H1 (cell line): ENCODE measurements at places on chromosomes 6 and 20. TPM values are rescaled to one million over a fixed set of nuclear protein-coding genes. Genes with fewer than 3 reads are reported as not detected.
A peak's percentile ranks its signal among the peaks of the same experiment; 100 is the strongest.

- no peak for DNase-seq
Observed at GRCh38 chr6:84641076-84641475, 123.3 kb downstream of the TBX18 start.

DNA sequence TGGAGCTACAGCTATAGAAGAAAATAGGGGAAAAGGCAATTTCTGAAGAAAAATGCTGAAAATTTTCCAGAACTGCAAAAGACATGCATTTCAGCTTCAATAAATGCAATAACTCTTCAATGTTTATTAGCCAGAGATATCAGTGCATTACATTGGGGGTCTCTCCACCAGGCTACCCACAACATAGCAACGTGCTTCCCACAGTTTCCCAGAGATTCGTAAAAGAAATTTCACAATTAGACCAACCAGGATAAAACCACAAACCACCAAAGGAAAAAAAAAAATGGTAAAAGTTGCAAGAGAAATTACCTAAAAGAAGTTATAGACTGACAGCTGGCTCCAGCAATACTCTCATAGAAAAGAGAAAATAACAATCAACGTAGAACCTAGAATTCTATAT lies 16.0 kb downstream of the LY86 start:
- DNase-seq: no peak

DNA sequence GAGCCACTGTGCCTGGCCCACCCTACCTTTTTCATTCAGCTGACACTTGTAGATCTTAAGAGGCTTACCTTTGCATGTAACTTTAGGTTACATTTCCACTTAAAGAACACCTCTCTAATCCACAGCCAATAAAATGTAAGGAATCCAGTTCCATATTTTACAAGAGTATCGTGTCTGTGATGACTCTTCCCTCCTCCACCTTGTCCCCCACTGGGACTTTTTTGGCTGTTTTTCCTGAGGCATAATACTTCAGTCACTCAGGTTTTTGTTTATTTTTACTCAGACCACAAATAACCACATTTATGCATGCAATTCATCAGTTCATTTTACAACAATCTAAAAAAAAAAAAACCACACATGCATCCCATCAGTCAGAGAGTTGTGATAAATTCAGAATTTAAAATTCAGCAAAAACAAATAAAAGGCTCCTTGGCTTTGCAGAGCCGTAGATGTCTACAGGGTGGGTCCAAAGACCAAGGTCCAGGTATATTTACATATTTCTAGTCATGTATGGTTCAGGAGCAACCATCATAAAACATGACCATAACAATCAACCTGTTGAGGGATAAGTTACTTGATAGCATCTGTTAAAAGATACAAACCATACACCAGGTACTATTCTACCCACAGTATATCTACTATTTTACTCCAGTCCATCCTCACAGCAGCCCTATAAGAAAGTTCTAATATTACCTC lies 9.9 kb downstream of the ATXN1 start:
- no peak for DNase-seq

GRCh38 chr6:14598017-14598864 lies 480.7 kb downstream of the CD83 start:
- no peak for DNase-seq

- DNase-seq: no peak
Observed at GRCh38 chr6:161487217-161487531, 213.3 kb upstream of the AGPAT4 start.

GRCh38 chr6:30687659-30688431 lies 1.4 kb upstream of the PPP1R18 start:
- DNase-seq: no peak

DNA sequence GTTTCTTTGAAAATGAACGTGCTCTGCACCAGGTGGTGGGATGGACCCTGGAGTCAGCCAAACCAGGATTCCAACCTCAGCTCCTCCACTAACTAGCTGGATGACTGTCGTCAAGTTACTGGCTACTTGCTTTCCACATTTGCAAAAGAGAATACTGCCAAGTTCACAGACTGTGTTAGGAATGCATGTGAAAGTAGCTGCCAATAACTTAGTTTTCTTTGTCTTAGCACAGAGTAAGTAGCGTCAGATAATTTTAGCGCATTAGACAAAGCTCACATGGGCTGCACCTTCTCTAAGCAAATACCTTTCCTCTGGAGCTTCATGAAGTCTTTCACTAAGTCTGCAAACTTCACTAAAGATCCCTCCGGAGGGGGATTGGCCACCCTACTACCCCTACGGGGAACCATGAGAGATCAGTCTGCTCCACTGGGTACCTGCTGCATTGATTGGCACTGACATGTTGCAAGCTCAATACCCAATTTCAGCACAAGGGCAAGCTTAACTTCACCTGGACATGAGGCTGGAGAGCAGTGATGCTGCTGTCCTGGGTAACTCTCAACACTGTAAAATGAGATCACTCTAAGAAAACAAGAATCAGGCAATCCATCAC lies 113.9 kb downstream of the MBOAT1 start:
- no peak for DNase-seq

DNA sequence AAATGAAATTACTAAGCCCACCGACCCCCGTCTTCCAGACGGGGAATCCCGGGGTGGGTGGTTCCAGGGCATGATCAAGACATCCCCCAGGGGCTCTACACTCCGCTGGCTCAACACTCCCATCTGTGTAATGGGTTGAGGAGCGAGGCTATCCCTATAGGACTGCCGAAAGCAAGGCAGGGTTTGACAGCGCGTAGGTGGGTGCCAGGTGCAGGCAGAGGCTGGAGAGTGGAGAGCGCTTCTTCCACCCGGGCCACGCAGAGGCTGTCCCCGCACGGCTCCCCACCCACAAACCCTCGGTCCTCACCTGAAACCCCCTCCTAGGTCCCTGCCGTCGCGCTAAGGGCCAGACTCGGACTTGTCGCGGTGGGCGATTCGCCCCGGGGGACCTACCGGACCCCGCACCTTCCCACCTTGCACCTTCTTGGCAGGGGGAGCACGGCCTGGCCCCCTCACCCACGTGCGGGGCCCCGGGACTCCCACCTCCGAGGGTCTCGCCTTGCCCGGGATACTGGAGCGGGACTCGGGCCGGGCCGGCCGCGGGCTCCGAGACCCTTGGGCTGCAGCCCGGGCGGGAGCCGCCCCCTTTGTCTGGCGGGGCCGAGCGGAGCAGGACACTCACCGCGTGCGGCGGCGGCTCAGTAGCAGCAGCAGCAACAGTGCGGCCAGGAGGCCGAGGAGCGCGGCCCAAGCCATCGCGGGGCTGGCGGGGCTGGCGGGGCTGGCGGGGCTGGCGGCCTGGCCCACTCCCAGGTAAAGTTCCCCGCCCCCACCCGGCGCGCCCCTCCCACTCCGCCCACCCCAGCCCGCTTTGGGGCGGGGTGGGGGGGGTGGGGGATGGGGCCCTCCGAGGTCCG lies at the start of gene PTGIS:
PTGIS (minus strand) TSS at position 717 of the 857 bp plus-strand sequence; CDS start at position 696, 21 bp downstream.
- DNase-seq: no peak

GRCh38 chr20:12095180-12095920 lies 177.7 kb downstream of the BTBD3 start:
- no peak for DNase-seq

DNA sequence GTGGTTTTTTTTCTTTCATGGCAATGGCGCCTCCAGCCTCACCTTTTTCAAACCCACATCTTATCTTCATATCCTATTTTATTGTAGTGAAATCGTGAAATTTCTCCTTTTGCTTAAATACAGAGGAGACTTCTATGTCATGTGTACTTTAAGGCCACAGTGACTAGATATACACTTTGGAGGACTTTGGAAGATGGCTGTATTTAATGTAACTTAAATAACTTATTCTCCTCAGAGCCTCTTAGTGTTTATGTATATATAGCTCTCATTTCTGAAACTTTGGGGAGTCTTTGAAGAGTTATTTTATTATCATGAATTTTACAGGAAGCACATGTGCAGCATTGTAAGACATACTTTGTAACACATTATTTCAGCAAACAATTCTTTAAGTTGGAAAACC lies 968 bp downstream of the LAMA2 start:
- DNase-seq: no peak

DNA sequence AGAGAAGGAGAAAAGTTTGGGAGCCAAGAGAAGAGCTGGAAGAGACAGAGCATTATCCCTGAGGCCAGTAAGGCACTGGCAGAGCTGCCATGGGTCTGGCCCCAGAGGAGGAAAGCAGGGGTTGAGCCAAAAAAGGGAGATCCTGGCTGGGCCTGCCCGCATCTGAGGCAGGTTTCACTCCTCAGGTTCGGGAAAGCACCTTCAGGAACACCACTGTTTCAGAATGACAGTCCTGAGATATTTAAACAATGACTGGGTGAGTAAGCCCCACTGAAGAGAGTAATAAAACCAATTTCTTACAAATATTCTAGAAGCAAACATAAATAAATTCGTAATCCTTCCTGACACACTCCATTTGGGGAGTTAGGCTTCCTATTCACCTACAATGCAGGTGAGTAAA lies 152.2 kb downstream of the BACH2 start:
- no peak for DNase-seq

DNA sequence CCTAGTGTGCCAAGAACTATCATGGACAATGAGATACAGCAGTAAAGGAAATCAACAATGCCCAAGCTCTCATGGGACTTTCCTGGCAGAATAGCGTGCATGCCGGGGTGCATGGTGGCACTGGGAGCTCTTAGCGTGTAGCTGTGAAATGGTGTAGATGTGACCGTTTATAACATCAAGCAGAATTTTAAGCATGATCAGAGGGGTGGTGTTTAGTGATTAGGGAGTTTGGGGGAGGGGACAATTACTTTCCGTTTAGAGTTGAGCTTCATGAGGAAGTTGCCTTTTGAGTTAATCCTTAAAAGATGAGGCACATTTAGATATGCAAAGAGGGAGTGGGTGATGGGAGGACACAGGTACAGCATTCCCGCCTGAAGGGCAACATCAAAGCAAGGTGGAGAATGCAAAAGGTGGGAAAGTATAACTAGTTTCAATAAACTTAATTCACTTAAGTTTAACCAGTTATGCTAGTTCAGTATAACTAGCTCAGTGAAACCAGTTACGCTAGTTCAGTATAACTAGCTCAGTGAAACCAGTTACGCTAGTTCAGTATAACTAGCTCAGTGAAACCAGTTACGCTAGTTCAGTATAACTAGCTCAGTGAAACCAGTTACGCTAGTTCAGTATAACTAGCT lies 661.6 kb downstream of the QKI start:
- DNase-seq: no peak

GRCh38 chr6:290111-290922 lies 2.0 kb upstream of the DUSP22 start:
- no peak for DNase-seq

- no peak for DNase-seq
Observed at GRCh38 chr20:56605261-56605996, 23.7 kb upstream of the TFAP2C start.

- peak; percentile 58 for DNase-seq
Observed at GRCh38 chr6:45504947-45505346, 127.2 kb upstream of the SUPT3H start.

DNA sequence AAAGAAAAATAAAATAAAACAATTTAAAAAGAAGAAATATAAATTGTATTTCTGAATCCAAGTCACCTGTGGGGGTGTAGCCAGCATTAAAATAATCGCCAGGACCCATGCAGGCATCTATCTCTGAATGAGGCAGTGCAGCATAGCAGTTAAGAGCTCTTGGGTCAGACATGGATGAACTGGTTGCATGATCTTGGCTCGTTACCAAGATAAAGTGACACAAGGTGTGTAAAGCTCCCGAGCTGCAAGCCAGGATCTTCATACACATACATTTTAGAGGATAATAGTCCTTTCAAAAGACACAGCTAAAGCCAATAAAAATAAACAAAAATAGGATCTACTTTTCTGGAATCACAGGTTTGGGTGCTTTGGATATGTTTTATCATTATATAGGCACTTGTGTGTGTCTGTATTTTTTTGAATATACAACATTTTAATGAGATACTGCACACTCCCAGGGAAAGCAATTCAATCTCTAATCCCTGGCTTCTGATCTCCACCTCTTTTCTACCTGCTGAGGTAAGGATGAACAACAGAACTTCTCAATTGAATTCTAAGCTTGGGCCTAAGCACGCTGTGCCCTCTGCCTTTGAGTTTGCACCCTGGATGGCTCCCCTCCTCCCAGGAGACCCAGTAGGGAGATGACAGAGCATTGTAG lies 8.9 kb downstream of the TRIM10 start:
- no peak for DNase-seq

GRCh38 chr20:10508060-10508459 lies 73.0 kb downstream of the SLX4IP start:
- no peak for DNase-seq

DNA sequence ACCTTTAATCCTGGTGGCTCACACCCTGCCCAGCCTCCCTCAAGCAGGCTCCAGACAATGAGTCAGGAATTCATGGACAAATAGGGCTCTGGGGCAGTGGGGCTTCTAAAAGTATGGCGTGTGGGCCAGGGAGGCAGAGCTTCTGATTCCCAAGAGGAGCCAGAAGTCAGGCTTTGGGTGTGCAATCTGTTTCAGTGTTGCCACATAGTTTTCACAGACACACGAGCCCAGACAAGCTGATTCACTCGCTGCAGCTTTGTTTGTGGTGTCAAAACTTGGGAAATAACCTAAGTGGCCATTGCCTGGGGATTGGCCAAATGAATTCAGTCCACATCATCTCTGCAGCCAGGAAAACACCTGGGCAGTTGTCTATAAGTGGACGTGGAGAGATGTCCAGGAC lies 9.2 kb downstream of the PEDS1 start:
- no peak for DNase-seq

DNA sequence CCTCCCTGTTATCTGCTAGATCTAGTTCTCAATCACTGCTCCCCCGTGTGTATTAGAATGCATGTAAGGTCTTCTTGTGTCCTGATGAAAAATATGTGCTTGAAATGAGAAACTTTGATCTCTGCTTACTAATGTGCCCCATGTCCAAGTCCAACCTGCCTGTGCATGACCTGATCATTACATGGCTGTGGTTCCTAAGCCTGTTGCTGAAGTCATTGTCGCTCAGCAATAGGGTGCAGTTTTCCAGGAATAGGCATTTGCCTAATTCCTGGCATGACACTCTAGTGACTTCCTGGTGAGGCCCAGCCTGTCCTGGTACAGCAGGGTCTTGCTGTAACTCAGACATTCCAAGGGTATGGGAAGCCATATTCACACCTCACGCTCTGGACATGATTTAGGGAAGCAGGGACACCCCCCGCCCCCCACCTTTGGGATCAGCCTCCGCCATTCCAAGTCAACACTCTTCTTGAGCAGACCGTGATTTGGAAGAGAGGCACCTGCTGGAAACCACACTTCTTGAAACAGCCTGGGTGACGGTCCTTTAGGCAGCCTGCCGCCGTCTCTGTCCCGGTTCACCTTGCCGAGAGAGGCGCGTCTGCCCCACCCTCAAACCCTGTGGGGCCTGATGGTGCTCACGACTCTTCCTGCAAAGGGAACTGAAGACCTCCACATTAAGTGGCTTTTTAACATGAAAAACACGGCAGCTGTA lies 73.4 kb downstream of the PTPN1 start:
- no peak for DNase-seq

Gene OR12D3
- total RNA-seq: not detected in 2 replicates

Gene PACSIN1
- total RNA-seq: 10.5 and 11.1 TPM in 2 replicates

Gene CTAGE9
- not detected in 2 replicates for total RNA-seq

Gene NRN1
- total RNA-seq: 0.26 TPM in 1 of 2 replicates, not detected in the other

Gene WRNIP1
- 39.2 TPM in 2 replicates for total RNA-seq

Gene REM1
- not detected in 2 replicates for total RNA-seq

Gene PEDS1
- 28.9 and 33.3 TPM in 2 replicates for total RNA-seq

Gene RAMACL
- 0.34 and 0.97 TPM in 2 replicates for total RNA-seq
